Activated naive CD8-positive, alpha-beta T cell treated with anti-CD3 and anti-CD28 coated beads for 36 hours (primary cell): ENCODE measurements at places on chromosomes 5 and 9. TPM values are rescaled to one million over a fixed set of nuclear protein-coding genes. Genes with fewer than 3 reads are reported as not detected.

SHOC1 gene
- total RNA-seq, result not detected

GRCh38 chr9:105131981-105132380, 112.5 kb upstream of the SLC44A1 start:
- no peak for DNase-seq

DNA sequence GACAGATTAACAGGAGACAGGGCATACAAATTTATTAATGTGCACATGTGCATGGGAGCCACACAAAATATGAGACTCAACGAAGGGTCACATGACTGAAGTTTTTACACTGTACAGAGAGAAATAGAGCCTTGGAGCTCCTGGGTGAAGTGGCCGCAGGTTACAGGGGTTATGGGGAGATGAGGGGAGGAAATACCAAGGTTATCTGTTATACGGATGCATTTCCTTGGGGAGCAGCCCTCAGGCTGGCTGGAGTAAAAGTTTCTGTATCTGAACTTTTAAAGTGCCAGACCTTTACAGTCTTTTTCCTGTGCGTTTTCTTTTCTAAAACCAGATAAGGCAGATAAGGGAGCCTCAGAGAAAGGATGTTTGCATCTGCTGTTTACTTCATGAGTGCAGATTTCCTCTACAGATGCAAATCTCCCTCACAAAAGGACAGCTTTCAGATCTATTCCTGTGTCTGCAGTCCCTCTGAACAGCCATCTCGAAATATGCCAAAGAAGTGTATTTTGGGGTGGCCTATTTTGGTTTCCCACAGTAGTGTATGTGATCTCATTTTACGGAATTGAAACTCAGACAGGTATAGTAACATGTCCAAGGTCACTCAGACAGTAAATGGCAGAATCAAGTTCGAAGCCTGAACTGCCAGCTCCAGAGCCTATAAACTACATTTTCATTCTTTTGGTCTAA, 139.3 kb upstream of the FBXL17 start:
- no peak for DNase-seq

GRCh38 chr5:73892218-73892617, 266.2 kb downstream of the ARHGEF28 start:
- DNase-seq, result no peak

DNA sequence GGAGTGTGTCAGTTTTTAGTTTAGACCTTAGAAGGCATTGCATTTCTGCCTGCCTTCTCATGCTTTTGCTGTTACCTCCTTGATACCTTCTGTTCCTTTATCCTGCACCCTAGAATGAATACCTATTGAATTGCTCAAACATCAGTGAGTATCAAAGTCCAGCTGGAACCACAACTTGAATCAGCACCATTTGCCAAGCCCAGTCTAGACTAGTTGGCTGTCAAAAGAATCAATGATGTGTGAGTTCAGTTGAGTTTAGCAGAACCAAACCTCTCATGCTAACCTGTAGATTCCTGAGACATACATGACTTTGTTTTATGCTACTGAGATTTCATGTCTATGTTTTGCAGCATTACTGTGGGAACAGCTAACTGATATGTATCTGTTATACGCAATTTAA, 116.6 kb downstream of the FAM170A start:
- no peak for DNase-seq

DNA sequence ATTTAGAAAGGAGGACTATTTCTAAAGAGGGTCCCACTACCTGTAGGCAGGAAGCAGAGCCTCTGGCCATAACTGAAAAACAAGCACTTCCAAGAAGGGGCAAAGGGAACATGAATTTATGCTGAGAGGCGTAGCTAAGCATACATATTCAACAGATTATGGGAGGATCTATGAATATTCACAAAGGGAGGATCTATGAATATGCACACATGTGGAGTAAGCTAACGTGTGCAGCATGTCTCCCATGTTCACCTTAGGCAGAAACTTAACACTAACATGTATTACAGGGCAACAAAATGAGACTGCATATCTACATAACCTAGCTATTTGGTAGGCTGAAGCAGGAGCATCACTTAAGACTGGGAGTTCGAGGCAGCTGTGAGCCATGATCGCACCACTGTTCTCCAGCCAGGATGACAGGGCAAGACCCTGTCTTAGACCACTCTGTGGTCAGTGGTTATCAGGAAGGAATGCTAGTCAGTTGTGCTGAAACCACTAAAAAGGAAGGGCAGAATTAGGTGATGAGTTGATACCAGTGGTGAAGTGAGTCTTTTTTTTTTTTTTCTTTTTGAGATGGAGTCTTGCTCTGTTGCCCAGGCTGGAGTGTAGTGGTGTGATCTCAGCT, 20.8 kb downstream of the FXN start:
- DNase-seq, result no peak

GRCh38 chr9:97766610-97767009, 69.5 kb upstream of the XPA start:
- no peak for DNase-seq
